ENCODE measurements at places on chromosomes 1 and 21.

DNA sequence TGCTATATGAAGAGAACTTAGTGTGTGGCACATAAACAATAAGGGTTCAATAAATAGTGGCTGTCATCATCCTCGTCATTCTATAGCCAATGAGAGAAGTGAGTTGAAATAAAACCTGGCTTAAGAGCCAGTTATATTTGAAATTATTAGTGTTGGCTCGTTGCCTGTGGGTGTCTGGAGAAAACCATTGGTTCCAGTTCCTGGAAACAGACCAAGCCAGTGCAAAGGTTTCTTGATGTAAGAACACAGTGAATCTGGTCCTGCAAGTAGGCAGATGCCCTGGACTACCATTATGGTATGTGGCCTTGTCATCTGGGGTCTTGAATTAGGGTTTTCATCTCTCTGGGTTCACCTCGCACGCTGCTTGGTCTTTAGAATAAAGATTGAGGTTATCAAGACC lies 43.3 kb downstream of the URB2 start:
- no peak for DNase-seq

GRCh38 chr1:223228931-223229528 lies 86.0 kb upstream of the TLR5 start:
- DNase-seq, result no peak

- DNase-seq, result no peak
Observed at GRCh38 chr1:241821363-241821762, 26.6 kb upstream of the EXO1 start.

DNA sequence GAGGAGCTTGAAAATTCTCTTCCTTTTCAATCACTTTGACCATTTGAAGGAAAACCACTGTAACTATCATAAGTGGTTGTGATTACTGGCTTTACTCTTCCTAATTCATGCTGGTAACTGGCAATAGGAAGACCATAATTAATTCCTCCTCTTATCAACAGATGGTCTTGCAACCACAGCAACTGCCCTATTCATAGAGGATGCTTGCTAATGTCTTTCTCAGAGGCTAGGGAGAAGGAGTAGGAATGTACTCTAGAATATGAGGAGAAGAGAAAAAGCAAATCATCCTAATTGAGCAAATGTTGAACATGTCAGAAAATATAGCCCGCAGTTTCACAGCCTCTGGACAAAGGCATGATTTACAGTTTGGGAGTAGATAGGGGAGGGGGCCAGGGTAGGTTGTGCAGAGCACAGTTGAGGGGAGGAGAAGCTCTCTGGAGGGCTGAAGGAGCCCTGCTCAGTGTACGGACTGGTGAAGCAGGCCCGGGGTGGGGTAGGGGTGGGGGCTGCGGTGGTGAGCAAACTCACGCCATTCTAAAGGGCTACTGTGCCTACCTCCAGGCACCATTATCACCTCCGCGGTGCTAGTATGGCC lies 192.9 kb downstream of the PCP4 start:
- no peak for DNase-seq

- no peak for DNase-seq
Observed at GRCh38 chr1:88163187-88163586, 520.9 kb upstream of the PKN2 start.

- peak; percentile 80 for DNase-seq
Observed at GRCh38 chr1:20184997-20185833, 681 bp upstream of the UBXN10 start.

GRCh38 chr1:206911064-206911663 lies 10.6 kb downstream of the FCMR start:
- DNase-seq, result peak; percentile 51

GRCh38 chr1:193313354-193314140 lies 127.1 kb upstream of the B3GALT2 start:
- DNase-seq, result no peak
